ENCODE measurements at places on chromosomes 1 and 21.

DNA sequence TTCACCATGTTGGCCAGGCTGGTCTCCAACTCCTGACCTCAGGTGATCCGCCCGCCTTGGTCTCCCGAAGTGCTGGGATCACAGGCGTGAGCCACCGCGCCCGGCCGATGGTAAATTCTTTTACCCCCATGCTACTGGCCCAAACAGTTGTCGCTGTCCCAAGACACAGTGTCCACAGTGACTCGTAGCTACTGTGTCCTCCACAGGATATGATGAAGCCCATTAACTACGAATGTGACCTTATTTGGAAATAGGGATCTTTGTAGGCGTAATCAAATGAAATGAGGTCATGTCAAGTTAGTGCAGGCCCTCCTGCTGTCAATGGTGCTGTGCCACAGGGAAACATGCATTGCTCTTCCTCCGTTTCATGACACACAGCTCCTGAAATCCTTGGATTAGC is 8.5 kb downstream of the FNDC10 start:
- DNase-seq: no peak

DNA sequence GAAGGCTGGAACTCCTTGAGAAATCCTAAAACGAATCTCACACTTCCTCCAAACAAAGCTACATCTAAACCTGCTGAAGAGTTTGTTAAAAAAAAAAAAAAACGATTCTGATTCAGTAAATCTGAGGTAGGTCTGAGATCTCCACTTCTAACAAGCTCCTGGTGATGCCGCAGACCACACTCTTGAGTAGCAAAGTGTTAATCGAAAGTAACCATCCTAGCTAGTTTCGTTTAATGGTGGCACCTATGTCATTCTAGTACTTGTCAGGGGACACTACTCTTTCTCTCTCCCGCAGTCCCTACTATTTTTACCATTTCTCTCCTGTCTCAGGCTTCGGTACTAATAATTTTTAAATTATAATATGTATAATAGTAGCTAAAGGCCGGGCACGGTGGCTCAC is 2.1 kb downstream of the CLCC1 start:
- no peak for DNase-seq

GRCh38 chr21:17688912-17689874 is 76.5 kb upstream of the BTG3 start:
- no peak for DNase-seq

DNA sequence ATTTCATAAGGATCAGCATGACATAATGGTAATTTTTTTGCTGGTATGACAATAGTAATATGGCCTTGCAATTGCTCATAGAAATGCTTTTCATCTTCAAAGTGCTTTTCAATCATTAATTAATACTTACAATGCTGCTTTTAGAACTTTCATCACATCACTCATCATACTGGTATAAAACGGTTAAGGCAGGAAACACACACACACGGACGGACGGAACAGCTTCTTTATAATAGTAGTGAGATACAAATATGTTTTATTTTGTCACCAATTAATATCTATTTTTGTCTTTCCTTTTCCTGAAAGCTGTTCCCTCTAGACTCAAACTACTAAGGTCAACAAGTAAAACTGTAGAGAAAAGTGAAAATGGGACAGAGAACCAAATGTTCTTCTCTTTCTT is 353.9 kb upstream of the PKN2 start:
- no peak for DNase-seq

- DNase-seq: no peak
Measured at GRCh38 chr1:165600793-165601192, 30.2 kb upstream of the MGST3 start.

DNA sequence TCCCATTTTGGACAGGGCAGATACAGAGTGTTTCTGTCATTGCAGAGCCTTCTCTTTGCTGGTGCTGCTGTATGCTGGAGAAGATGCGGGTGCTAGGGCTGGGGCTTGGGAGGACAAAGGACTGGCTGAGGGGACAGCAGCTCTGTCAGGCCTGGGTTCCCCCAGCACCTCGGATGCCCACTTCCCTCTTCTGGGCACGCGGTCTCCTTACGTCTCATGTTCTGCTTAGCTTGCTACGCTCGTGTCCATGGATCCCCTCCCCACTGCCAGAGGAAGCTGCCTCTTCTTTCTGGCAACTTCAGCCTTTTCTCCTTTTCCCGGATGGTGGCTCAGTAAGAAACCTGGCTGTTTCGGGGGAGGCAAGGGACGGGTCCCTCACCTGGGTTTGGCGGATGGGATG is 75.7 kb downstream of the ARHGEF10L start:
- no peak for DNase-seq

- no peak for DNase-seq
Measured at GRCh38 chr21:45511661-45512431, 30.4 kb downstream of the SLC19A1 start.

DNA sequence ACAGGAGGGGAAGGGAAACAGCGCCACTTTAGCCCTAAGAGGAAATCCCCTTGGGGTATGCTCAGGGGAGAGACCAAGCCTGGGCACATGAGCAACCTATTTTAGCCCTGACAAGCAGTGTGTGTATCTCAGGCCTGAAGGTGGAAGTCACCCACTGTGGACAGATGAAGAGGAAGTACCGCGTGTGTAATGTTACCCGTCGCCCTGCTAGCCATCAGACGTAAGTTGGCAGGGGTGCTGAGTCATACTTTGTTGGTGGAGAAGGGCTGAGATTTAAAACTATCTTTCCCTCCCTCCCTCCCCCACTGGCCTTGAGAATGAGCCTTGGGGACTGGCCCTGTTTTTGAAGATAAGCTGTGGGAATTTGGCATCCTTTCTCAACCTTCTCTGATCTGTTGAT is 11.2 kb downstream of the AGO1 start:
- DNase-seq: no peak

- no peak for DNase-seq
Measured at GRCh38 chr1:223083831-223084230, 59.2 kb downstream of the TLR5 start.

DNA sequence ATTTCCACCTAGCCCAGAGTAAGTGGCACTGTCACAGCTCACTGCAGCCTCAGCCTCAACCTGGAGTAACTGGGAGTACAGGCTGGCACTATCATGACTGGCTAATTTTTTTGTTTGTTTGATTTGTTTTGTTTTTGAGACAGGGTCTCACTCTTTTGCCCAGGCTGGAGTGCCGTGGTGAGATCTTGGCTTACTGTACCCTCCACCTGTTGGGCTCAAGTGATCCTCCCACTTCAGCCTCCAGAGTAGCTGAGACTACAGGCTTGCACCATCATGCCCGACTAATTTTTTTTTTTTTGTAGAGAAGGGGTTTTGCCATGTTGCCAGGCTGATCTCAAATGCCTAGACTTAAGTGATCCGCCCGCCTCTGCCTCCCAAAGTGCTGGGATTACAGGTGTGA is 2.5 kb downstream of the UCK2 start:
- no peak for DNase-seq

- no peak for DNase-seq
Measured at GRCh38 chr21:32364387-32364786, 28.4 kb downstream of the URB1 start.

DNA sequence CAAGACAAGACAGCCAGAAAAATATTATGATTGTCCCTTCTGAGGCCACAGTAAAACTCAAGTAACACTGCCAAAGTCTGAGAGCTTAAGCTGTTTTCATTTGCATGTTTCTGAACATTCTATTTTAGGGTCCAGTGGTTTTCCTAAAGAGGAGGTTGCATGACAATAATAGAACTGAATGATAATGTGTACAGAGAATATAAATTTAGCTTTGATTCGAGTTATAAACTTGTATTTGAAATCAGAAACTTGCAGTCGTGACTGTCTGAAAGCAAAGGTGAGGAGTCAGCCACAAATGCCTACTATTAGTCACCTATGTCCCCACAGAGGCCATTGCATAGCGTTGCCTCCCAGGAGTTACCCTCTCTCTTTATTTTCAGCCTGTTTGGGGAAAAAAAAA is 363.1 kb upstream of the ADGRL2 start:
- no peak for DNase-seq

GRCh38 chr21:35521852-35522505 is 472.9 kb upstream of the RUNX1 start:
- no peak for DNase-seq

- no peak for DNase-seq
Measured at GRCh38 chr1:154813846-154814505, 56.1 kb downstream of the KCNN3 start.
